WTC11 (cell line): ENCODE measurements at places on chromosomes 2 and 18.

DNA sequence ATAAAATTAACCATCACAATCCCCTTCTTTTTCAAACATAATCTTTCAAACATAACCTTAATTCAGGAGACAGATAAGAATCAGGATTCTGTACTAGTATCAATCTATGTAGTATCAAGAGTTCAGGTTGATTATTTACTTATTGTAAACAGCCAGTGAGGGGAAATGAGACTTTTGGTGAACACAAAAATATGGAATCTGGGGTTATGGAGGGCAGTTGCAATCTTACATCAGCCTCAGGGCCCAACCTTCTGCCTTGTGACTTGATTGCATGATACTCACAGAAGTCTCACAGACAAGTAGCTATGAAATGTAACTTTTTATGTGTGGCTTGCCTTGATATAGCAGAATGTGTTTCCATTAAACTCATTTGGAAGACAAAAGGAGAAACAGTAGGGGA lies 262.7 kb upstream of the THSD7B start:
- no peak for DNase-seq

DNA sequence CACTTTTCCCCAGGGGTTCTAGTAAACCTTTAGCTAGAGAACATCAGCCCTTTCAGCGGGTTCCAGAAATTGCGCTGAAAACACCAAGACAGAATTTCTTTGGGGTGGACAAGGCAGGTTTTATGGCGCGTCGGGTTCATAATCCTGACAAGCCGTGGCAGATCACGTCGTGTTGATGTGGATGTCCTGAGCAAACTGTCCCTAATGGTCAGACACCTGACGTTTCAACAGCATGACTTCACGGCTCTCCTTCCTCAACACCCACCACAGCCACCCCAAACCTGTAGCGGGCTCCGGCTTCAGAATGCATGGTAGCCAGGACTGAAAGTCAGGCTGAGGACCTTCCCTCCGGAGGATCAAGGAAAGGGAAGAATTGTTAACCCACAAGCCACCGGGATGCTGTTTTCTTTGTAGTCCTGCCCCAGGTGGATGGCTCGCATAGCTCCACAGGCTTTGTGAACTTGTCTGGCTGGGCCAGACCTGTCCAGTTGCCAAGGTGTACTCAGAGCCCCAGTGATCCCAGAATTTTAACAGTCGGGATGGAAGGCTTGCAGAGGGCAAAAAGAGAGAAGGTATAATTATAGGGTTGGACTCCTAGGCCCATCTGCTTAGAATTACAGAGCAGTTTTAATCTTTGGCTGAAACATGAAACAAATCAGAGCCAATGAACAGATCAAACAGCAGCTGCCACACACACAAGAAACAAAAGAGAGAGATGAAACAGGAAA lies 1.5 kb downstream of the APCDD1 start:
- DNase-seq: peak; percentile 15

- DNase-seq: no peak
Observed at GRCh38 chr2:215489288-215489848, 53.5 kb upstream of the FN1 start.

DNA sequence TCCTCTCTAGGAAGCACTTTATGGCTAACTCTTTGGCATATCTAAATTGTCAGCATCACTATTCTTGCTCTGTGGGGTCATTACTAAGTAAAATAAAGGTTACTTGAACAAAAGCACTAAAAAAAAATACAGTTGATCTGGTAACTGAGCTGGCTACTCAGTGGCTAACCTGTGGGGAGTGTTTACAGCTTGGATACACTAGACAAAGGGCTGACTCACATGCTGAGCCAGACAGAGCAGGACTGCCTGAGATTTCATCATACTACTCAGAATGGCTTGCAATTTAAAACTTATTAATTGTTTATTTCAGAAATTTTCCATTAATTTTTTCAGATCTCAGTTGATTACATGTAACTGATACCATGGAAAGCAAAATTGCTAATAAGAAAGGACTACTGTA lies 1690.4 kb upstream of the SLC39A10 start:
- DNase-seq: no peak

GRCh38 chr18:13183790-13184189 lies 34.8 kb upstream of the LDLRAD4 start:
- no peak for DNase-seq
